Activated naive CD4-positive, alpha-beta T cell treated with anti-CD3 and anti-CD28 coated beads for 36 hours (primary cell): ENCODE measurements at places on chromosomes 3 and 15. TPM values are rescaled to one million over a fixed set of nuclear protein-coding genes. Genes with fewer than 3 reads are reported as not detected.

GRCh38 chr3:172231318-172231901 is 192.0 kb downstream of the FNDC3B start:
- no peak for DNase-seq

GRCh38 chr3:33277193-33277882 is at the start of gene FBXL2:
FBXL2 (plus strand) TSS chr3:33277442; CDS start chr3:33277513, 71 bp downstream.
- no peak for DNase-seq

- DNase-seq: no peak
These were observed 17.6 kb upstream of the TRAT1 start for GRCh38 chr3:108804966-108805365.

- DNase-seq: no peak
These were observed 11.2 kb upstream of the TMEM212 start for GRCh38 chr3:171831936-171832335.

DNA sequence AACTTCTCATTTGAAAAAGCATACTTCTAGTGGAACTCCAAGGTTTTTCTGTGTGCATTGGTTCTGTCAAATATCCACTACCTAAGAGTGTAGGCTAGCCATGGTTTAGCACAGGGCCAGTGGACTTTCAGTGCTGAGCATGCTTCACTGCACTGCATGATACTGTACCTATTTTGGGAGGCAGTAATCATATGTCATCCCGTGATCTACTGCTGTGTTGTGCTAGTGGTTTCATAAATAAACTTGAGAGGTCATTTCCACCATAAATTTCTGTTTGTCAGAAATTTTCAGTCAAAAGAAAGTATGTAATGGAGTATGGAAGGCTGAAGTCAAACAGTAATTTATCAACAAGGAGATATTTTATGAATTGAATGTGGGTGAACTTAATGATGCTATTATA is 203.6 kb downstream of the ROBO1 start:
- no peak for DNase-seq

GRCh38 chr3:156181509-156181908 is 61.1 kb downstream of the KCNAB1 start:
- DNase-seq: peak; percentile 5

DNA sequence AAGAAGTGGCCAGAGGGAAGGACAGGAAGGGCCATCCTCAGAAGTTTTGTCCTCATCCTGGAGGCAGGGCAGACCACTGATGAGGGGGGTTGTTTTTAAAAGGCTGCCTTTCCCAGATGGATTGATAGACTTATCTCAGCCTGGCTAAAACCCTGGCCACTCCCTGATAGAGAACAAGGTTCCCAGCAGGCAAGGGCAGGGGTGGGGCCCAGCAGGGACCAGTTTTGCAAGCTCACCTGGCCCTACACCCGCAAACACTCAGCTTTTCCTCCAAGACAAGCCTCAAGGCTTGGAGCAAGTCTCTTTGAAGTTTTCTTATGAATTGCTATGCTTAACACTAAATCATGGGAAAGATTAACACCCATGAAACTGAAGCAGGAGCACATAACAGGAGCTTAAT is 9.1 kb downstream of the LIPC start:
- DNase-seq: no peak

DNA sequence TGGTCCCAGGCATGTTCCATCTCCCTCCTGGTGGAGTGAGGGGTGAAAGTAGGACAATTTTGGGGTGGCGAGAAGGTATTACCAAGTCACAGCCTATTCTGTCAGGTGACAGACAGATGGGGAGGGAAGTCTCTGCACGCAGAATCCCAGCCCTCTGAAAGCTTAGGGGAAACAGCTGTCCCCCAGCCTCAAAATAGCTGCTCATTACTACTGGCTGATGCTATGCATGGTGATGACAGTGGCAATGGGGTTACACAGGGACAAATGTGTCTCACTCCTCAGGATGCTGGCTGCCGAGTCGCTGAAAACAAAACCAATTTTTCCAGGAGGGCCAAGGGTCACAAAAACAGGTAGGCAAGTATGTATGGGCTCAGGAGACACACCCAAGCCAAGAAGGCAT is 68.8 kb upstream of the OXTR start:
- no peak for DNase-seq

- DNase-seq: no peak
These were observed 40.5 kb upstream of the SMAD6 start for GRCh38 chr15:66661432-66662096.

- DNase-seq: no peak
These were observed 277.5 kb upstream of the AGTR1 start for GRCh38 chr3:148420242-148420641.

DNA sequence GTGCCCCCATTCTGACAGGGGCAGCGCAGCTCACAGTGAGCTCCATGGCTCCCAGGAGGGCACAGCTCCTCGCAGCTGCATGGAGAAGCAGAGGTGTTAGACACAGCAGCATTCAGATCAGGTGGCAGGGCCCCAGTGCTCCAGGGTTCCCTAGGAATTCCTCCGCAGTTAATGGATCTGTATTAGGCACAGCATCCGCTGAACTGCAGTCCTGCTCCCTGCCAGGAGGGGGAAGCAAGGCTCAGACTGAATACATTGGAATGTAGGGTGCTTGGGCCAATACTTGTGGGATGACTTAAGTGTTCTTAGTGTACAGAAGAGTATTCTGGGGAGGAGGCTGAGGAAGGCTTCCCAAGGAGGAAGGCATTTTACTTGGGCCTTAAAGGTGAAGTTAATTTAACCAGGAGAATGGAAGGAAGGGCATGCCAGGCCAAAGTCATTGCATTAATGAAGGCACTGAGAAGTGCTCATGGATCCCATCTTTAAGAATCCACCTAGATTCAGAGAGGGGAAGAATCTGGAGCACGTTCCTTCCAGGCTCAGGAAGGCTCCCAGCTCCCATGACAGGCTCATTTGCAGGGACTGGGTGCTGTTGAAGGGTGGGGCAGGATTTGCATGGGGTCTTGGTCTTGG is 111.6 kb downstream of the RAB11A start:
- peak; percentile 53 for DNase-seq

- DNase-seq: no peak
These were observed 234.5 kb upstream of the ICE2 start for GRCh38 chr15:60713119-60714084.

- DNase-seq: peak; percentile 19
These were observed 661 bp upstream of the PARP14 start for GRCh38 chr3:122679882-122680474.

- DNase-seq: no peak
These were observed 140.4 kb upstream of the CCDC54 start for GRCh38 chr3:107236655-107237337.

GRCh38 chr3:119125742-119126504 is 20.0 kb upstream of the TEX55 start:
- DNase-seq: no peak

DNA sequence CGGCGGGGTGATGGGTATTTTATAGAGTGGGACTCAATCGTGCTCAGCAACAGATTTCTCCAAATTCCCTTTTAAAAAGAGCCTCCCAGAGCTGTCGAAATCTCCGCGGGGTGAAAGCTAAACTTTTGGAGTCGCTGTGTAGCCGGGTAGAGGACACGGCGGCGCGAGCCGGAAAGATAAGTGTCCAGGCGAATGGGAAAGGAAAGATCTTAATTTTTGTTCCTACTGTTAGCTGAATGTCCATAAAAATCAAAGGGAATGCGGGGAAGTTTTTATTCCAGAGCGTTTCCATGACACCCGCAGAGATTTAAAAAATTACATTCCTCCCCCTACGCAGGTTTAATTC is 9.1 kb downstream of the EOMES start:
- no peak for DNase-seq

DNA sequence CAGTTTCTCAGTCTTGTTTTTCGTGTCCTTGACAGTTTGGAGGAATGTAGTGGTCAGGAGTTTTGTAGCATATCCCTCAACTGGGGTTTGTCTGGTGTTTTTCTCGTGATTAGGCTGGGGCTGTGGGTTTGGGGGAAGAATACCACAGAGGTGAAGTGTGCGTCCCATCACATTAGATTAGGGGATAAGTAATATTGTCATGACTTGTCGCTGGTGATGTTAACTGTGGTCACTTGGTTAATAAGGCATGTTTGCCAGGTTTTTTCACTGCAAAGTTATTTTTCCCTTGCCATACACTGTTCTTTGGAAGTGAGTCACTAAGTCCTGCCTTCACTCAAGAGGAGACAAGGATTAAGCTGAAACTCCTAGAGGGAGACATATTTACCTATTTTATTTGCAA is 39.1 kb downstream of the PAK2 start:
- no peak for DNase-seq

- no peak for DNase-seq
These were observed 6.0 kb upstream of the TMEM87A start for GRCh38 chr15:42279234-42279723.

- DNase-seq: no peak
These were observed 5.6 kb downstream of the MYO1E start for GRCh38 chr15:59367022-59367451.

DNA sequence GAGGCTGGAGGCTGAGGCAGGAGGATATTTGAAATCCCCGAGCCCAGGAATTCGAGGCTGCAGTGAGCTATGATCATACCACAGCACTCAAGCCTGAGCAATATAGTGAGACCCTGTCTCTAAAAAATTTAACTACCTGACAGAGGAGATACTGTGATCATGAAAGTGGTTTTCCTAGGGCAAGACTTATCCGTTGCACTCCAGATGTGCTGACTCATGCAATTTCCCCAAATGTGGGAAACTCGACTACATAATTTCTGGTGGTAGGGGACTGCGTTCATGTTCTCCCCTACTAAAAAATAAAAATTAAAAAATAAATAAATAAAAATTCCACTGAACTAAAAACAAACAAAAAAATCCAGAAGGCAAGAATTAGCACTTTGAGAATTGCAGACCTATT is 271.7 kb downstream of the SHQ1 start:
- no peak for DNase-seq

GRCh38 chr3:138833899-138834595 is 681 bp downstream of the PIK3CB start:
- peak; percentile 73 for DNase-seq

GRCh38 chr3:152713989-152714388 is 120.9 kb upstream of the P2RY1 start:
- DNase-seq: no peak

DNA sequence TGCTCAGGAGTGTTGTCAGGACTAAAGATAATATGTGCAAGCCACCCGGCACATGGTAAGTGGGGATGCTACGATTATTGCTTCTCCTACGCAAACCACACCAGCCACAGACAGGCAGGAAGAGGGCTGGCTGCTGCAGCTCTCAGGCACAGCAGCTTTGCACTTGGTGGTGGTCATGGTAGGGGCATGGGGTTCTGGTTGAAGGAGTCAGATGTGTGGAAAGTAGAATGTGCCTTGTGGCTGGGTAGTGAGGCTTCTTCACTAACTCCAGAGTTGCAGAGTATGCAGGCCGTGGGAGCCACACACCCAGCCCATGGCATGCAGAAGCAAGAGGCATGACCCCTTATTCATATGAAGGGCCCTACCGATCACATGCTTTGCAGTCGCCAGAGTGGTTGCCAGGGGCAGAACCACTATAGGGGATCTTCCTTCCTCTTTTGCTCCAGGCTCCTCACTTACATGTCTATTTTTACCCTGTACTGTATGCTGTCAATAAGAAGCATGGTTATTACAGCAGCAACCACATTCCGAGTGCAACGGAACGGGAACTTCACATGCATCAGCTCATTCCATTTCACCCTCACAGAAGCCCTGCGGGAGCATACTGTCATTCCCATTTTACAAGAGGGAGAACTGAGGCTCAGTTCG is 59.2 kb upstream of the HERC1 start:
- peak; percentile 85 for DNase-seq

- DNase-seq: no peak
These were observed 48.0 kb upstream of the FBN1 start for GRCh38 chr15:48693484-48693883.

DNA sequence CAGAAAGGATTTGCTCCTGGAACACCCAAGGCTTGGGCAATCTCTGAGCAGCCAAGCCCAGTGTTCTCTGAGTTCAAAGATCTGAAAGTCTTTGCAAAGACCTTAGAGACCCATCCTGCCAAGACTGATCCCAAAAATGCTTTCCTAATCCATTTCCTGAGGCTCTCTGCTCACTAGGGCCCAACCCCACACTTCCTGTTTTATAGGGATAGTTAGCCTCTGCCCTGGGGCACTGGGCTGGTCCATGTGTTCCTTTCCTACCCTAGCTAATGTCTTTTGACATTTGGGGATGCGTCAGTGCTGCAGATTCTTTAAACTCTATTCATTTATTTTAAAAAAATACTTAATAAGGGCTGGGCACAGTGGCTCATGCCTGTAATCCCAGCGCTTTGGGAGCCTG is 372.7 kb downstream of the ROBO2 start:
- no peak for DNase-seq

DNA sequence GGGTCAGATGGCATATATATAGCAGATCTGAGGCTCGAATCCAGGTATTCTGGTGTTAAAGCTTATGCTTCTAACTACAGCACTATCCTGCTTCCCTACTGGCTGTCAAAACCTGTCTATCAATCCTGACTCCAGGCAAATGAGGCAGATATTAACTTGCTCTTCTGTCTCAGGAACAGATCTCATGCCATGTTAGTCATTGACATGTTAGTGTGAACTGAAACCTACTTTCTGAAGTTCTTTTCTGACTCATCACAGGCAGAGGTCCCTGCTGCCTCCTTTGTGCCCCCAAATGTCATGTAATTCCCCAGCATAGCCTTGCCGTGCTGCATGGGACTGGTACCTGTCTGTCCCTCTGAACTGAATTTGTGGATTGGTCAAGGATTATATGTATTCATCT is 125.0 kb upstream of the SMAD3 start:
- DNase-seq: peak; percentile 22

GRCh38 chr15:73818308-73818985 is 54.9 kb upstream of the TBC1D21 start:
- DNase-seq: no peak

- no peak for DNase-seq
These were observed 34.9 kb upstream of the ZNF385D start for GRCh38 chr3:21785765-21786437.

The CHRM5 gene
- total RNA-seq: not detected

The FAM3D gene
- total RNA-seq: not detected

The GABRR3 gene
- total RNA-seq: not detected

The SYNPR gene
- not detected for total RNA-seq

The C15orf62 gene
- 0.10 TPM for total RNA-seq

The LRRIQ4 gene
- not detected for total RNA-seq

The CGNL1 gene
- not detected for total RNA-seq

The CPNE9 gene
- not detected for total RNA-seq

The NCKIPSD gene
- 28.7 TPM for total RNA-seq

The COLQ gene
- 0.25 TPM for total RNA-seq

The TM4SF18 gene
- total RNA-seq: not detected

The UBE2Q2 gene
- 14.7 TPM for total RNA-seq
